ENCODE measurements at places on chromosomes 11 and 22.

- DNase-seq = no peak
Observed at GRCh38 chr11:45881708-45882368, 3.6 kb upstream of the MAPK8IP1 start.

GRCh38 chr11:127996825-127997224 is 590.5 kb downstream of the ETS1 start:
- no peak for DNase-seq

DNA sequence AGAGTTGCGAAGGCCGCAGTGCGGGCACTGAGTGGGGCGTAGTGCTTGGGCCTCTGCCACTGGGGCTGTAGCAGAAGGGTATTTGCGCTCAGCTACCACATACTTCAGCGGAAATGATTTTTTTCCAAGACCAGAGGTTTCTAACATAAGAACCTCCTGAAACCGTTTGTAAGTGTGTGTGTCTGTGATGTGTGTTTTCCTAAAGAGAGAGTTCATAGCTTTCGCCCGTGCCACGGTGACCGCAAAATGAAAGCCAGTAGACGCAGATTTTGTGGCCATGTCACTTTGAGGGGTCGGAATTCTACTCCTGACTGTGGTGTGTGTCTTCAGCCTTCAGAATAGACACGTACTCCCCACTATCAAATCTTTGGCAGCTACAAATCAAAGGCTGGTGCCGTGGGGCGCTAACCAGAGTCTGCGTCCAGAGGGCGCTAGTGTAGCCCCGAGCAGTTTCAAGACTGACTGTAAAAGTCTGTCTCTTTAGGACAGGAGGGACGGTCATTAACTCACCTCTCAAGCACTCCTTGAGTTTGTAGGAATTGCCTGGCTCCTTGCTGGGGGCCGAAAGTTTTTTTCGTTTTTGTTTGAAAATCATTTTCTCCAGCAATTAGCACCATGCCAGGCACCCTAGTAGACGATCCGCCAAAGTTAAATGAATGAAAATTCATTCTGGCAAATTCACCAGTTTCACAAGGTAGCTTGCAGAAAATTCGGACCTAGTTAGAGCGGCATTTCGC is 2.5 kb upstream of the CALCA start:
- DNase-seq = peak; percentile 41

DNA sequence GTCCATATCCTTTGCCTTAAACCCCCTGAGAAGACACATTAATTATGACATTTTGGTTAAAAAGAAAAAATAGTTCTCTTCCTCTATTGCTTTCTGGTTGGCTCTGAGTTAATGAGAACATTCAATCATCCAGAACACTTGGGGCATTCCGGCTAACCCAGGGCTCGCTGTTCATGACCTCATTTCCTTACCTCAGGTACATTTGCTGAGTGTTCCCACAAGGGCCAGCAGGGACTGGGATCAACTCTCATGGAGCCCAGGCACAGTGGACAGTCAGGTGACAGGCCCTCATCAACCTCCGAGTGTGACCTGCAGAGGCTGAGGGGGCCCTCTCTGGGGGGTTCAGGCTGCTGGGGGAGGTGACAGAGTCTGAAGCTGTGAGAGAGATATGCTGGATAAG is 98.9 kb downstream of the MYO18B start:
- DNase-seq = no peak

- DNase-seq = no peak
Observed at GRCh38 chr22:20432244-20432686, 5.4 kb downstream of the SCARF2 start.

GRCh38 chr11:59216641-59217564 is 4.2 kb upstream of the MPEG1 start:
- DNase-seq = no peak

GRCh38 chr11:35928688-35929395 is 15.0 kb upstream of the LDLRAD3 start:
- no peak for DNase-seq

DNA sequence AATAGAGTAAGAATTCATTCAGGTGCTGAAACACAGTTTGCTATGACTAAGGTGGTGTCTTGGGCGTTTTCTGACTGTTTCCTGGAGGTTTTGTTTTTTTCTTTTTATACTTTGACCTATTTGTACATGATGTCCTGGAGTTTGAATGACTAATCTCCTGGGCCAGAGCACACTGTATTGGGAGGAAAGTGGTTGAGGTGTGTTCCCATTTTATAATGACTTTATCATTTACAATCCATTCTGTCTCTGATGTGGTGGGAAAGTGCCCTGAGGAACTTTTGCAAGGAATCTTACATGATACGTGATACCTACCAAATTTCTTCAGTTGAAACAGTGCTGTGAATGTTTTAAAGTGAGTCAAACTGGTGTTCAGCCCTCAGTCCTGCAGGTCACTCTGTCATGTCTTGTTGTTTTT is 80.8 kb downstream of the TNRC6B start:
- no peak for DNase-seq

GRCh38 chr11:14420223-14420622 is 61.2 kb upstream of the RRAS2 start:
- DNase-seq = no peak

DNA sequence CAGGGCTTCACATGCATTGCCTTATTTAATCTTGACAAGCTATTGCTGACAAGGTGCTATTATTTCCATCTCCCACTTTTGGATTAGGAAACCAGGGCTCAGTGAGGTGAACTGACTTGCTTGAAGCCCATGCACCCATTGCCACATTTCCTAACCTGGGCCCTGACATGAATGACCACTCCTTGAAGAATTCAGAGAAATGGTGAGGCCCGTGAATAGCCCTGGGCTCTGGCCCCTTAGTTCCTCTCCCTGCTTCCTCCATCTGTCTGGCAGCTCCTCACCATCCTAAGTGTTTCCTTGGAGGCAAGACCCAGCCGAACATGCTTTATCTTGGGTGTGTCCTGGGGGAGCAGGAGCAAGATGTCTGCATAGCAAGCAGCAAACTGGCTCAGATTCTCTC is 56.1 kb upstream of the NECTIN1 start:
- no peak for DNase-seq

DNA sequence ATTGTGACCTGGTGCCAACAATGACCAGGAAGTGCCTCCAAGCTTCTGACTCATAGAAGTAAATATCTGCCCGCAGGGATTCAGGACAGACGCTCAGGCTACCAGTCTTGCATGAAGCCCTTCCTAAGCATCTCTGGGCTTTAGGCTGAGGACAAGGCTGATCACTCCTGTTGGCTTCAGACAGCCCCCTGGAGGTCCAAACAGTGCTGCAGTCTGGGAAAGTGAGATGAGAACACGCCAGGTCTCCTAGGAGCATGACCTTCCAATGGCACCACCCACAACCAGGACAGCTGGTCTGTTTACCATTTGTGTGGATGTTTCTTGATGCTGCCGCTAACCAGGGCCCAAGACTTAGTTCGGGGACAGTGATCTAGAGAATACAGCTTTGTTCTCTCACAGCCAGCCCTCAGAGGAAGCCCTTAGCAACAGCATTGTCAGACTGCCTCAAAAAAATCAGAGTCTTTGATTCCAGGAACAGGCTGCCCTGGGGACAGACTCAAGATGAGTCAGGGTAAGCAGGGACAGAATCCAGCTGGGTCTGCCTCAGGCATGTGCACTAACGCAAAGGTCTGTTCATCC is 111.2 kb downstream of the ZNF280B start:
- no peak for DNase-seq

DNA sequence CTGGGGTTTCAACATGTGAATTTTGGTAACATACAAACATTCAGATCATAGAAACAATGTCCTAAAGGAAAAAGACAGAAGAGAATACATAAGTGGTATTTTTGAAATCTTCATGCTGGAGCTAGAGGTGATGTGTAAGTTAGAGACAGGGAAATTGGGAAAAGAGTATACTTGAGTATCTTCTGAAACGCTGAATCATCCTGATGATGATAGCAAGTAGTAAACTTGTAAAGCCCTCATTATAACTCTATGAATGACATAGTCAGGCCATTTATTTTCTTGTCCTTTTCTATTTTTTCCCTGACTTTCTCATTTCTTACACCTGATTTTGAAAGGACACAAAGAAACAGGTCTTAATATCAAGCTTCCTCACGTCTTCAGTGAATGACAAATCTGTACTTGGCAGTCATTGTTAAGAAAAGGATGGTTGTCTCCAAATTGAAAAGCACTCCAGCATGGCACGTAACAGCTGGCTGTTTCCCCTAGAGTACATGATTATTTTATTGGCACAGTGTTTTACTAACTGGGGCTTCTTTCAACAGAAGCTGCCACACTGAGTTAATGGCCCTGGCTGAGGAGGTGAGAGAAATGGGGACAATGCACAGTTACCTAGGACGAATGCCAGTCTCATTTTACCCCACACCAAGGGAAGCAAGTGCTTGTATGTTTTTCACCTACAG is 140.7 kb upstream of the CTSC start:
- DNase-seq = no peak

GRCh38 chr11:2428322-2428795 is 16.0 kb downstream of the TRPM5 start:
- DNase-seq = peak; percentile 73

GRCh38 chr11:17208257-17208999 is 642 bp upstream of the PIK3C2A start:
- DNase-seq = no peak

DNA sequence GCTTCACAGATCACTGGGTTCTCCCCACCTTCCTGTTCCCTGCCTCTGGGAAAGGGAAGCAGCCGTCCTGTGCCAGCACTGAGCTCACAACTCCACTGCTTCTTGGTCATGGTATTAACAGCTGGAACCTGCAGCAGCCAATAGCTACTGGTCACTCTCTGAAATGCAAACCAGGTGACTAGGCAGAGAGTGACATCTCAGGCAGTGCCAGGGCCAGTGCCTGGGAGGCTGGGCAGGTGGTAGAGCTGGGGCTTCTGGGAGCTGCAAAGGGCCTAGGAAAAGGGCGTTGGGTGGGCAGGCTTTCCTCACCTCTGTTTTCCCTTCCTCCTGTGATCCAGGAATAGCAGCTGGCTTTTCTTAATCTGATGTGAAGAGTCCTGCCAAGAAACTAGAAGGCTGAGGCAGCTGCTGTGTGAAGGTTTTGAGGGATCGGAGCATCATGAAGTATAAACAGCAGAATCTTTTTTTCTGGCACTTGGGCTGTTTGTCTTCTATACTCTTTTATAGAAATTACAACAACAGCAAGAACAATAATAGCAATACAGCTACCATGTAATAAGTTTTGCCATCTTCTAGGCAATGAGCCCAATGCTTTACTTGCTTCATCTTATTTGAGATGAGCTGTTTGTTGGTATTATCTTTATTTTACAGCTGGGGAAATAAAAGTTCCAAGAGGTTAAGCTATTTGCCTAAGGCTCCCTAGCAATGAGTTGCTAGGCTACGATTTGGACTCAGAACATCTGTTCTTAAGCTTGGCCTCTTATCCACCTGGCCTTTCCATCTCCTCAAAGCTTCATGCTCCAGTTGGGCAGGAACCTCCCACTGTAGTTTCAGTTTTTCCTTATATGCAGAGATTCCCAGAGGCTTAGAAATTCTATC is 22.0 kb upstream of the CD44 start:
- DNase-seq = no peak

DNA sequence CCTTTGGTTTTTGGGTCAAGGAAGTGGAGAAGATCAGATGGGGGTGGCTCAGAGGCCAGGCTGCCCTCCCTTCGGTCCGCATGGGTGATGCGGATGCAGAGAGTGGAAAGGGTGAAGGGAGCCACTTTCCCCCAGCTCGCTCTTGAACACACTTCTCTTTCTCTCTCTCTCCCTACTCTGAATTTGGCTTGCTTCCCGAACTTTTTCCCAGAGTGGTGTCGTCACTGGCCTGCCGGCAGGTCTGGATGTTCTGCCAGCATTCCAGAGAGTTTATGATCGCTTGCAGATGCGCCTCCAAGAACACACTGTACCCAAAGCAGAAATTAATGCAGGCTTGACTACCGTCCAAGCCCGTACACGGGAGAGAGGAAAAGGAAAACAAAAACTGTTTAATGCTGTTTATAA is 103.2 kb downstream of the ZBTB16 start:
- DNase-seq = no peak

GRCh38 chr22:46535876-46536536 is 1.4 kb downstream of the CELSR1 start:
- DNase-seq = no peak

DNA sequence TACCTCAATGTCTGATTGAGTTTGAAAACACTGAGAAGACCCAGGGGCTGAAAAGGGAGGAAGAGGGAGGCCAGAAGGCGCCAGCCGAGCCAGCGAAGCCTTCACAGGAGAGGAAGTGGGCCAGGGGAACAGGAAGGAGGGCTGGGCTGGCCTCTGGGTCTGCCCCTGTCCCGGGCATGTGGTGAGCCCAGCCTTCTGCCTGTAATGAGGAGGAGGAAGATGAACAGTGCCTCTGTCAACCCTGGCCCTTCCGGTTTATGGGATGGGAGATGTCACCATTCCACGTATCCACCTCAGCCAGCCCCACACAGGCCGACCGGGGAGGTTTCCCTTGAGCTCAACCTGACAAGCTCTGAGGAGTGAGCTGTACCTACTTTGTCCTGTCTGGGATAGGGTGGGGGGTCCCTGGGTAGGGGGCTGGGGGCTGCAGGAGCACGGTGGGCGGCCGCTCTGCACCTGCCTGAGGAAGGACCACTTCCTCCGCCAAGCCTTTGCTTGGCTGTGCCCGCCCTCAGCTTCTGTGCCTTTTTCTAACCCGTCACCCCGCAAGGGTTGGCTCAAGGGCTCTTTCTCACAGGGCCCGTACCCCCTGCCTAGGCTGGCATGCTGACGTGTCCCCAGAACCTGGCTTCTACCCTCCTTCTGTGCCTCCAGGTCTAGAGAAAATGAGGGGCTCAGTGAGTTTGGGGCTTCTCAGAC is 2.0 kb downstream of the PARVG start:
- no peak for DNase-seq

DNA sequence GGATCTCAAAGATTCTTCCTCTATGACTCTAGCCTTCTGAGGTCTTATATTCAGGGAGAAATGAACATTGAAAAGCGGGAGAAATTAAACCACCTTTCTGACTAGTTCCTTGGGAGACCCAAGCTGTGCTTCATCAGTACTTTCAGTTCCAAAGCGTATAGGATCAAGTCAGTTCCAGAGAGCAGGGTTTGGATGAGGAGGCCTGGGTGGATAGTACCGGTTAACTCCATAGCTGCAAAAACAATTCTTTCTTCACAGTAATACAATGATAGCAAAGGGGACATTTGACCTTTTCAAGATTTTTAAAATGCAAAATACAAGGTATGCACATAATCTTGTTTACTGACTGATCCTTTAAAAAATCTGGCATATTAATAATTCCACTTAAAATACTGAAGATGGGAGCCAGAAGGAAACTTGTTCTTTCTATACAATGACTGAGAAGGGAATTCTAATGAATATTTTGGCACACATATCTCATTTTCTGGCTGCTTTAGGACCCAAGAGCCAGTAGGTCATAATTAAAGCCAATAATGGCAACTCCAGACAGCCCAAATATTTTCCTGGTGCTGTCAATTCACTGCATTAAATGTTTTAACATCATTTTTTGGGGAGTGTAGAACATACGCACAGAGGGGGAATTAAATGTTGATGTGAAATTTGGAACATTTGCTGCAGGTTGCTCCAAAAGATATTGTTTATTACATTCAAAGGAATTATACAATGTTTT is 16.0 kb downstream of the ADM start:
- no peak for DNase-seq

Data from T-helper 17 cell (primary cell).